CD4-positive, alpha-beta memory T cell (primary cell): ENCODE measurements at places on chromosomes 3 and 15. TPM values are rescaled to one million over a fixed set of nuclear protein-coding genes. Genes with fewer than 3 reads are reported as not detected.

GRCh38 chr3:53160061-53160659, 849 bp upstream of the PRKCD start:
- no peak for DNase-seq

DNA sequence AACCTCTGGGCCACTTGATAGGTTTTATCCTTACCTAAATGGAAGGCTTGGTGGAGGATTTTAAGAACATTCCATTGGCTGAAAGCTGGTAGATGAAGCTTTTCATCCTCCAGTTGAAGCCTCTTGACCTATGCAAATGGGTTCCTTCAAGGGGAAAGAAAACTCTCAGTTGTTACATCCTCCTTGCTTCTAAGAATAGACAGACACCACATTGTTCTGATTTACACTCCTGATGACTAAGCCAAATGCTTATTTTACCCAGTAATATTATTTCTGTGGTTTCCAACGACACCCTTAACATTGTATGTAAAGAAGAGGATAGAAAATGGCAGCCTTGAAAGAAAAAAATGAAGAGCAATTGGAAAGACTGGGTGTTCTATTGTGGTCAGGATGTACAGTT, 480.5 kb downstream of the OTOL1 start:
- no peak for DNase-seq

DNA sequence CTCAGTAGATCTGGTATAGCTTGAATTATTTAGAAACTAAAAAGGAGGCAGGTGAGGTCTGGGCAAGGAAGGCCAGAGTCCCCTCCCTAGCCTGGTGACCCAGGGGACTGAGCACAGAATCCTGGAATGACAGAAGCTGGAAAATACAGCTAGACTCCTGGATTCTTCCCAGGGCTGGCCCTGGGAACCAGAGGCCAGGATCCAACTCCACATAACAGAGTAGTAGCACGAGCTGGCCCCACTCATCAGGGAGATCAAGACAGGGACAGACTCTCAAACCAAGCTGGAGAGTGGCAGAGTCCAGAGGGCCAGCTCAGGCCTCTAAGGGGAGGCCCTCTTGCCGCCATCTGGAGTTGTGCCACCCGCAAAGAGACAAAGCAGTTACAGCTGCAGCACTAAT, 10.7 kb downstream of the VIPR1 start:
- DNase-seq, result no peak

JMJD7 gene
- 78.5 TPM for total RNA-seq

- no peak for DNase-seq
Observed at GRCh38 chr3:13509059-13509815, 29.1 kb downstream of the HDAC11 start.

DNA sequence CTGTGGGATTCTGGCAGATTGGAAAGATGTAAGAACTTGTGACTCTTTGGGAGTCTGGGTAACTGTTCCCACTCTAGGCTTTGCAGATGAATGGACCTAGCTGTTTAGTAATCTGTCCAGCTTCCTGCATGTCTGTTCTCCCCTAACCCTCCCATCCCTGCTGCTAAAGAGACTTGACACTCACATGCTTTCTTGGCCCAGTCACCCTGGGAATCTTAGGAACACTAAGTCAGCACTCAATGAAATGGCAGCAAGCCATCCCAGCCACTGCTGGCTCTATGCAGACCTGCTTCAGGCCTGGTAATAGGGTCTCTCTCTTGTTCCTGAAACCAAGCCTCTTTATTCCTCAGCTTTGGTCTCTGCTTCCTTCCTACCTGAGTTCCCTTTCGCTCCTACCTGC, 63.7 kb upstream of the THSD4 start:
- DNase-seq, result no peak

DNA sequence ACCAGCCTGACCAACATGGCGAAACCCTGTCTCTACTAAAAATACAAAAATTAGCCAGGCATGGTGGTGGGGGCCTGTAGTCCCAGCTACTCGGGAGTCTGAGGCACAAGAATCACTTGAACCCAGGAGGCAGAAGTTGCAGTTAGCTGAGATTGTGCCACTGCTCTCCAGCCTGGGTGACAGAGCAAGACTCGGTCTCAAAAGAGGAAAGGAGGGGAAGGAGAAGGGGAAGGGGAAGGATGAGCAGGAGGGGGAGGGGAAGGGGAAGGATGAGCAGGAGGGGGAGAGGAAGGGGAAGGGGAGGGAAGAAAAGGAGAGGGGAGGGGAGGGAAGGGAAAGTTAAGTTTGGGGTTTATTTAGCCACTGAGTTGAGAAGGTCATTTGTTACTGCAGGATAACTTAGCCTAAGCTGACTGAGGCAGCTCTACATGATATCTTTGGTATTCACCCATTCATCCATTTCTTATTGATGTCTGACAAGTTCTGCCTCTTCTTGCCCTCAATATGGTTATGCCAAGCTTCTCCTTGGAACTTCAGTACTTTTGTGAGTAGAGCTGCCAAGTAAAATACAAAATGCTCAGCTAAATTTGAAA, 15.9 kb upstream of the ABHD2 start:
- no peak for DNase-seq
